ENCODE measurements at places on chromosomes 2 and 18.

GRCh38 chr18:74171910-74172606 is 23.7 kb downstream of the TIMM21 start:
- DNase-seq, result no peak

DNA sequence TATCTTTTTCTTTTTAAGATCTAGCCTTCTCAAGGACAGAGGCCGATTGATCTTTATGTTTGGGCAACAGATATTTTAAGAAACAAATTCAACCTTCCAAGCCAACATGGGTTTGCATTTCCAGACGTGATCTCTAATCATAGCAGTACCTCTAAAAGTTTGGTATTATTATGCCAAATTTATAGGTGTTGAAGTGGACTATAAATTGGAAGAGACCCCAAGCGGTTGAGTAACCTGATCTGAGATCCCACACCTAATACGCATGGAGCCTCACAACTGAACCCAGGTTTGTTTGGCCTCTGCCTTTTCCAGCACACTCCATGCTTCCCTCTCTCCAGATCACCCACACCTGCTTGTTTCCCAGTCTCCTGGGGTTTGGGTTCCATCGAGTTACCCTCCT is 116.5 kb downstream of the DDX1 start:
- DNase-seq, result no peak

- peak; percentile 52 for DNase-seq
Observed at GRCh38 chr18:27860701-27861107, 316.2 kb downstream of the CDH2 start.

DNA sequence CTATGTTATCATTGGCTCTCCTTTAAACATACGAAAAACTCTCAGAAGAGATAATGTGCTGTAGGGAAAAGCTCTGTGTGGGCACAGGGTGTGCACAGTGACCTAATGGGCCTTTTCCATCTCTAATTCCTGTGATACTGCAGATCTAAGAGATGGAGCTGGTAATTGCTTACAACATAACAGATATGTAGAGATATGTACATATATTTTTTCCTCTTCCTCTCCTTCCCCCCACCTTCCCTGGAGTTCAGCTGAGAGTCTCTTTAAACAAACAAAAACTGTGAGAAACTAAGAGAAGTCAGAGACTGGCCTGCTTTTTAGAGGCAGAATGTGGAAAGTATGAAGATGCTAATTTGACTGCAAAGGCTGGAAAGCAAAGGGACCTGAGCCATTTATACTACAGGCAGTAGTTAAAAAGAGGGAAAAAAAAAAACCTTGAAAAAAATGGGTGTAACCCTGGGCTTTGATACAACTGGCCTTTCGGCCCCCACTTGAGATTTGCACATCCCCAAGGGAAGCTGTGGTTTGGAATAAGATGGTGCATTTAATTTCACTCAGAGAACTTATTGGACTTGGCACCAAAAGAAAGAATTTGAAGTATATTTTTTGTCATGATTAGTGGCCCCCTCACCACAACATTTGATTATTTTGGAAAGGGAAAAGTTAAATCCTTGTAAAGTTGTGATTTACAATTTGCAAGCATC is 502.2 kb upstream of the ZEB2 start:
- no peak for DNase-seq

DNA sequence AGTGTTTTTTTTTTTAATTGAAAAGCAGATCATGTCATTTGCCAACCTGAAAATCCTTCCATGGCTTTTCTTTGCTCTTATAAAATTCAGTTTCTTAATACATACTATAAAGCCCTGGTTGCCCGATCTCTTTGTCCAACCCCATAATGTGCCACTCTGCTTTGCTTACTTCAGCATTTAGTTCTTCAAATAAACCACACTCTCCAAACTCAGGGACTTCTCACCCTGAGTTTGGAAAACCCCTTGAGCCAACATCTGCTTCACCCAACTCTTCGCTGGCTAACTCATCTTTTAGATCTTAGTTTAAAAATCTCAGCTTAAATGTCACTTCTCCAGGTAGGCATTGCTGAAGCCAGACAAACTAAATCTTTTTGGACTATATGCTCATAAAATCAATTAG is 1.3 kb upstream of the STAT1 start:
- DNase-seq, result no peak

DNA sequence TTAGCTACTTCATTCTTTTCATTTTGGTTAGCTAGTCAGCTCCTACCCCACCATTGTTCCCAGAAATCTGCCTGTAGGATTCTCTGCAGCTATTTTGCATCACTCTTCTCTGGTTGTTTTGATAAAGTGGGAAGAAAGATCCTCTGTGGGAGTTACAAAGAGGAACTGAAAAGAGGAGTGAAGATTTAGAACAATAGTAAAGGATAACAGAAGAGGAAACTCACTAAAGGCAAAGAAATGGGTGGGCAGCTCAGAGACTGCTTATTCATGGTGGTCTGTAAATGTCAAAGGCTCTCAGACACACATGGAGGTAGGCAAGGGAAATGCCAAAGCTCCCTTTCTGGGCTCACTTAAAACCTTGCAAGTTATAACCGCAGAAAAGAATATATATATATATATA is 17.2 kb upstream of the CD207 start:
- no peak for DNase-seq

DNA sequence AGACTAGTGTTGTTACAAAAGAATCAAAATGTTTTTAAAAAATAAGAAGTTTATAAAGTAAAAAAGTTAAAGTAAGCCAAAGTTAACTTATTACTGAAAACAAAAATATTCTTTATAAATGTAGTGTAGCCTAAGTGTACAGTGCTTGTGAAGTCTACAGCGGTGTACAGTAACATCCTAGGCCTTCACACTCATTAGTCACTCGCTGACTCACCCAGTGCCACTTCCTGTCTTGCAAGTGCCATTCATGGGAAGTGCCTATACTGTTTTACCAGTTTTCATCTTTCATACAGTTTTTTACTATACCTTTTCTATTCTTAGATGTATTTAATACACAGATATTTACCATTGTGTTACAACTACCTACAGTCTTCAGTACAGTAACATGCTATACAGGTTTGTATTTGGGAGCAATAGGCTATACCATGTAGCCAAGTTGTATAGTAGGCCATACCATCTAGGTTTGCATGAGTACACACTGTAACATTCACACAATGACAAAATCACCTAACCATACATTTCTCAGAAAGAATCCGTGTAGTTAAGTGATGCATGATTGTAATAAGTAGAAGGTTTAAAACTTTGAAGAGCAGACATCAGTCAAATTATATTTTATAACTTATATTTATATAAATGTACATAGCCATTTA is 13.4 kb downstream of the SERPINB7 start:
- DNase-seq, result peak; percentile 57

- DNase-seq, result no peak
Observed at GRCh38 chr2:127515383-127515915, 10.8 kb downstream of the IWS1 start.

GRCh38 chr2:120020554-120020953 is 7.7 kb downstream of the EPB41L5 start:
- no peak for DNase-seq

GRCh38 chr2:196125596-196125995 is 45.8 kb downstream of the STK17B start:
- no peak for DNase-seq

DNA sequence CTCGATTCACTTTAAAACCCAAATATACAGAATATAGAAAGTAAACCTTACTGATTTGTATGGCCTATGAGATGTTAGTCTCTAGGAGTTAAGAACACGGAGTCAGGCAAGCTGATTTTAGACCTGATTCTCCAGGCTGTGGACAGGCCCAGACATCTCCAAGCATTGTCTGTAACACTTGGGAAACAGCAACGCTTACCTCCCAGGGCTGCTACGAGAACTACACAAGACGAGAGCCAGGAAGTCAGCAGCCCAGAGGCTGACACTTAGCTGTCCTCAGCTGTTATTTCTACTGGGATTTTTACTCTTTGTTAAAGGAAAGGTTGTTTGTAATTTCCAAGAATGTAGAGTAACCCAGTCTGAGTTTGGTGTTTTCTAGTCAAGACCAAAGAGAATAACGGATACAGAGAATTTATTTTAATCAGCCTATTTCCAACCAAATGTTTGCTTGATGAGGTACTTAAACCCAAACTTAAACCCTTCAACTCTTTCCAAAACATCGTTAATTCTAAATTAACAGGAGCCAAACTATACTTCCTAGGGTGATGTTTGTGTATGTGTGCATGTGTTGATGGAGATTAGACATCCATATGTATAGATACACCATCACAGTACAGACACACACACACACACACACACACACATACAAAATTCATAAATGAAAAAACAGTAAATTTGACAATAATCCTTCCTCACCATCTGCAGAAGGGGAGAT is 123.4 kb downstream of the LAMA1 start:
- DNase-seq, result no peak

DNA sequence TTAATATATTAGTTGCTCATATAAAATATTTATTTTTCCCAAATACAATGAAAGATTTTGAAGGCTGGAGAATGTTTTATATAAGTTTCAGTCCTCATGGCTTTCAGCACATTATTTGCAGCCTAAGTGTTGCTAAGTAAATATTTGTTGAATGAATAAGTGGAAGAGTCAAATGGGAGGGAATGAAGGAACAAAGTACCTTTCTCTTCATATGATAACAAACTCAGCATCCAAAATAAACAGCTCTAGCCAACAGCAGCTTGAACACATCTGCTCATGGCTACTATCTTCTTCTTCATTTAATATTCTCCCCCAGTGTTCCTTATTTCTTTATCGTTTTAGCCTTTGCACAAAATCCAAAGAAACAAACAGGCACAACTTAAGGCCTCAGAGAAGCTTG is 385.2 kb upstream of the PIK3C3 start:
- DNase-seq, result no peak

DNA sequence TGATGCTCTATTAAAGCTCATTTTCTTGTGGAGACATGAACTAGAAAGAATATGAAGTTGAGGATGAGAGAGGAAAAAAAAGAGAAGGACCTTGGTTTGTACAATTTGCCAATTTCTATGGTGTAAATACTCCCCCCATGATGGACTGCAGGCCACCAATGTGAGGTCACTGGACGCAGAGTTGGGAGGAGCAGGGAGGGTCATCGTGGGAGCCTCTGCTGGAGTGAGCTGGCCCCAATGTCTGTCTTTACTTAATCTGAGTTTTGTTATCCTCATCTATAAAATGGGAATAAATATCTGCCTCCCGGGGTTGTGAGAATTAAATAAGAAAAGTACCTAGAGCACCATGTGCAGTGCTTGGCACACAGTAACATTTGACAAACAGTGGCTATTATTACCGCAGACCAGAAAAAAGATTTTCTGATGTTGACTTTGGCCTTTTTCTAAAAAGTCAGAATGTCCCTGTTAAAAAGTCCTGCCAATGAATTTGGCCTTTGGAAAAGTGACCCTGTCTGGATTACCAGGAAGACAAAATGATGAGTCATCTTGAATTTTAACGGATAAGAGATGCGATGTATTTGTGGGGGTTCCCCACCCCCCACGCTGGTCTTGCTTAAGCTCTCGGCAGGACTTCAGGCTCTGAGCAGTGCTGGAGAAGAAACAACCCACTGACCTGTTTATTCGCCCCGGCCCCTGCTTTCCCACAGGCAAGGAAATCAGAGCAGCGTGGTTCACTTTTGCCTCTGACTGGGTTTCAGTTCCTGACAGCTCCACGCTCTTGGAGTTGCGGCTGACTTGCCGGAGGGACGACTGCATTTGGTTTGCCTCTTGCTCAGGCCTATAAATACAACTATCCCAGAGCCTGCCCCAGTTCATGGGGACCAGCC is 50.3 kb upstream of the FOSL2 start:
- no peak for DNase-seq

GRCh38 chr18:37665346-37665745 is 99.7 kb upstream of the CELF4 start:
- DNase-seq, result no peak

DNA sequence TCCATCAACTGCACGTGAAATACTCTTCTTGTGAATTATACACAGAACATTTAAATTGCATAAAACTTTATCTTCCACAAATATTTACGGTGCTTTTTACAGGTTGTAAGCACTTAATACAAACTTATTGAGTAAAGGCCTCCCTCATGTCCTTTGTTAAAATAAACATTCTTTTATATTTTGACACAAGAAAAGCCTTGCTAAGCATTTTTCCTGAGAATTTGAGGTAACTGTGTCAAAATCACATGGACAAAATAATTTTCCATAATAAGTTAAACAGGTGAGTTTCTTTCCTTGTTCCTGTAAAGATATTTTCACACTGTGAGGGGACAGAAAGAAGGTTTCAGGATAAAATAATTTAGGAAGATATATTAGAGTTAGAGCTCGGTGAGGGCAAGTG is 1317.1 kb upstream of the ZEB2 start:
- no peak for DNase-seq

DNA sequence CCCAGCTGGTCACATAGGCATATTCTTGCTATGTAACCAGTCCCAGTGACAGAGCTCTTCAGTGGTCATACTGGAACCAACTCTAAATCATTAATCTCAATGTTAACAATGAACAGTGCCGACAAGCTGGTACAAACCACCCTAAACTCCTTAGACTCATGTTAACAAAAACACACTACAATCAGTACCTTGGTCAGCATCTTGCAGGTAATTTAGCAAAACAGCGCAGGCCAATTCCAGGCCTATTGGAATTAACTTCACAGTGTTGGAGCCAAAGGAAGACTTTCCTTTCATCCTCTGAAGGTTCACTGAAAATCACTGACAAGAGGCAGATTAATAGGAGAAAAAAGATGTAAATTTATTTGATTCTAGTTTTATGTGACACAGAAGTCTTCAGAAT is 396.4 kb downstream of the PIK3C3 start:
- DNase-seq, result no peak

GRCh38 chr2:149224543-149224942 is 105.8 kb upstream of the LYPD6 start:
- no peak for DNase-seq

DNA sequence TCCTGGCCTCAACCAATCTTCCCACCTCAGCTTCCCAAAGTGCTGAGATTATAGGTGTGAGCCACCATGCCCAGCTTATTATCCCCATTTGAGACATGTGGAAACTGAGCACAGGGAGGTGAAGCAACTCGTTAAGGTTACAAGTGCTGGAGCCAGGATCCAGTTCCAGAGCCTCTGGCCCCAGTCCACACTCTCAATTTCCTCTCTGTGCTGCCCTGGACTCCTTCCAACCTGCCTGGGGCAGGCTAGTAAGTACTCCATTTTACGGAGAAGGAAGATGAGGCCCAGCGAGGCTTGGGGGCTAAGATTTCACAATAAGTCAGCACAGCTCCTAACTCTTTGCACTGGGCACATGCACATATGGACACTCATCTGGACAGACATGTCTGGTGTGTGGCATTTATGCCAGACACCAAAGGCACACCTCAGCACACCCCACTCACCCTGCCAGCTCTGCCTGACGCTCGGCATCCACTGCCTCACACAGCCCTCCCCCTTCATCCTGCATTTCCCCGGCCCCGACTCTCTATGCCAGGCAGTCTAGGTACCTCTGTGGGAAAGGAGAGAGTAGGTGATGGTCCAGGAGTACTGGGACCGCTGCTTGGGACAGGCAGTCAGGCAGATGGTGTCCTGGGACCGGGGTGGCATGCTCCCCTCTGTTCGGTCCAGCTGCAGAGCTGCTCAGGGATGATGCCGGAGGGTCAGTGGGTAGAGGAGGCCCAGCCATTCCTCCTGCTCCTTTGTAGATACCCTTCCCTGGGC is 20.5 kb downstream of the CFAP65 start:
- no peak for DNase-seq
